ENCODE measurements at places on chromosomes 12 and 14. TPM values are rescaled to one million over a fixed set of nuclear protein-coding genes. Genes with fewer than 3 reads are reported as not detected.

The AGAP2 gene
- 0.49 TPM for total RNA-seq

The ZFHX2 gene
- 2.4 TPM for total RNA-seq

DNA sequence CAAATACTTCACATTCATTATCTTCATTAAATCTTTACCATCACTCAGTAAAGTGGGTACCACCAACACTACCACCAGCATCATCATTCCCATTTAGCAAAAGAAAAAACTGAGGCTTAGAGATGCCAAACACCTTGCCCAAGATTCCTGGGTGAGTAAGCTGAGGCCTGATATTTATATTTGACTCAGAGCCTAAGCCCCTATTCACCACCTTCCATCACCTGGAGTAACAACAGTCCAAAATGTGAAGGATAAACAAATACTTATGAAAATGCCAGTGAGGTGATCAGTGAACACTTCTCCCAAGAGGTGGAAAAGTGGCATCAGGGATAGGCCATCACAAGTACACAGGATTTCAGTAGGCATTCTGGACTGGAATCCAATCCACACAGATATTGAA lies 3.7 kb downstream of the SLC38A1 start:
- DNase-seq, result no peak

DNA sequence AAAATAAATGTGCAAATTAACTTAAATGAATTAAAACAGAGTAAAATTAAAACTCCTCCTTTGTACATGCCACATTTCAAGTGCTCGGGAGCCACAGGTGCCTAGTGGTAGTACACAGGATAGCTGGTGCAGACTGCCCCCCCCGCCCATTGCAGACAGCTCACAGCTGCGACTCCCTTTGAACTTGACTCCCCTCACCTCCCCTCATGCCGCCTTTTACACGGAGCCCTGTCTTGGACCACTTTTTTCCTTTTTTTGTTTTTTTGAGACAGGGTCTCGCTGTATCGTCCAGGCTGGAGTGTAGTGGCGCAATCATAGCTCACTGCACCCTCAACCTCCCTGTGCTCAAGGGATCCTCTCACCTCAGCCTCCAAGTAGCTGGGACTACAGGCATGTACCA lies 11.5 kb downstream of the SETD1B start:
- DNase-seq, result no peak

DNA sequence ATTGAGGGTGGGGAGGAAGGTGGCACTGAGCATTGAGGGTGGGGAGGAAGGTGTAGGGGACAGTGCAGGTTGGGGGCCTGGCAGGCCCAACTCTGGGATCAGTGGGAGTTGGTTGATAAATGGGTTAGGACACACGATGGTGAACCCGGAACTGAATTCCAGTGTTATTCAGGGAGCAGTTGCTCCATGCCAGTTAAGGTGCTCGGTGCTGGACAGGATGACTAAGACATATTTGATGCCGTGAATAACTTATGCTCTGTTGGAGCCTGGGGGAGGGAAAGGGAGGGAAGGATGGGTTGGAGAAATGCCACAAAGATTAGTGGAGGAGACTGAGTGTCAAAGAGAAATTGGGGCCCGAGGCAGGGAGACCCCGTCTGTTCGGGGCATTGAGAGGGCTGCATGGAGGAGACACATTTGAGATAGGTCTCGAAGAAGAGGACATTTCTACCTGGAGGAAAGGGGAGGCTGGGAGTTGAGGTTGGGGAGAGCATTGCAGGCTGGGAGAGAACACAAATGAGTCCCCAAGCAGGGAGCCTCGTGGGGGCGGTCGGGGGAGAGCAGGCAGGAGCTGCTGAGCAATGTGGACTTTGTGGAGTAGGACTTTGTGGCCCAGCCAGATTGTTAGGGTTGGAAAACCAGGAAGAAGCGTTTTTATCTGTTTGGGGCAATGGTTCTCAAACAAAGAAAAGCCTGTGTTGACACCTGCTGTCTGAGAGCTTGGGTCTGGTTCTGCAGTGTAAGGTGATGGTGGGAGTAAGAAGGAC lies 65.3 kb downstream of the IQSEC3 start:
- no peak for DNase-seq

- DNase-seq, result no peak
Measured at GRCh38 chr12:98446682-98447081, 68.7 kb upstream of the TMPO start.
